ENCODE measurements at places on chromosomes 6 and 20. TPM values are rescaled to one million over a fixed set of nuclear protein-coding genes. Genes with fewer than 3 reads are reported as not detected.

DNA sequence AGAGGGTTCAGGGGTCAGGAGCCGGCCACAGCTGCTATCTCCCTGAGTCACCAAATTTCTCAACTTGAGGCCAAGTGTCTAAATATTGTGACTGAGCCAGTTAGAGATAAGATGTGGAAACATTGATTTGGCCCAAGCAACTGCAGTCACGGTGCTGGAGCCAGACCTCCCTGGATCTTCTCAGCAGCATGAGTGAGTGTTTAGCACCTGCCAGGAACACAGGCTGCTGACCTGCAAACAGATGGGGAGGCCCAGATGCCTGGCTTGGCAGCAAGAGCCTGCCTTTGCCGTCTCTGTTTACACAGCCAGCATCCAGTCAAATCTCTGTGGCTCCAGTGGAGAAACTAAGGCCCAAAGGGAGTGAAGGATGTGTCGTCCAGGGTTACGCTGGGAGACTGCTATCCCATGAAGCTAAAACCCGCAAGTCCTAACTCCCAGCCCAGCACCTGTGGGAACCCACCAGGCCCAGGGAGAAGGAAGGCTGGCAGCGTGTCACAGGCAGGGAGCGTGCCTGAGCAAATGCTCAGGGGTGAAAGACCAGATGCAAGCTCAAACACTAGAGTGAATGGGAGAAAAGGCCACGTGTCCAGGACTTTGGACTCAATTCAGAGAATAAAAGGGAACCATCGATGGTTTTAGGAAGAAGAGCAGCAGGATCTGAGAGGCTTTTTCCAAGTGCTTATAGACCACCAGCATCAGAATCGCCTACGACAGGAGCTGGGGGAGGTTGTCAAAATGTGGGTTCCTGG lies 15.9 kb upstream of the PTGIS start:
- H3K36me3 ChIP-seq = no peaks in the 10 kb centered on the region
- peaks cover 2% of the 10 kb centered on the region for H3K4me1 ChIP-seq
- peak; percentile 92 for DNase-seq

DNA sequence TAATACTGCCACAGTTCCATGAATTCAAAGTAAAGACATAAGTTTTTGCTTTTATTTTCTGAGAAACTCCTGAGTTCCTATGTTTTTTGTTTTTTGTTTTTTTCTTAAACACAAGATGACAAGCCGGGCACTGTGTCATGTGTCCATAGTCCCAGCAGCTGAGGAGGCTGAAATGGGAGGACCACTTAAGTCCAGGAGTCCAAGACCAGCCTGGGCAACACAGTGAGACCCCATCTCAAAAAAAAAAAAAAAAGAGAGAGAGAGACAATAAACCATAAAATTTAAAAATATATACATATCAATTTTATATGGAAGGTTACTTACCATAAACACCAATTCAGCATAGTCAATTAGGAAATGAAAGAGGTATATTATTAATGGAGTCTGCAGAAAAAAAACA lies 31.9 kb downstream of the PIGU start:
- H3K4me3 ChIP-seq = no peak overlapping the region
- no peak for DNase-seq
- no peak overlapping the region for H3K27ac ChIP-seq

- no peak overlapping the region for H3K27ac ChIP-seq
- H3K4me1 ChIP-seq = peaks cover 22% of the 10 kb centered on the region
- peaks cover 6% of the 10 kb centered on the region for H3K36me3 ChIP-seq
- H3K27me3 ChIP-seq = no peaks in the 10 kb centered on the region
Observed at GRCh38 chr20:4688305-4688704, 33.4 kb upstream of the PRND start.

RBCK1 gene
- total RNA-seq = 86.0 TPM

GRCh38 chr6:31010393-31011060 lies at the start of gene MUC22:
MUC22 (plus strand) TSS chr6:31010474; CDS start chr6:31010707, 233 bp downstream.
- H3K27ac ChIP-seq = no peak within 1 kb of the TSS
- no peak for DNase-seq
- no peak within 1 kb of the TSS for H3K4me3 ChIP-seq

DNA sequence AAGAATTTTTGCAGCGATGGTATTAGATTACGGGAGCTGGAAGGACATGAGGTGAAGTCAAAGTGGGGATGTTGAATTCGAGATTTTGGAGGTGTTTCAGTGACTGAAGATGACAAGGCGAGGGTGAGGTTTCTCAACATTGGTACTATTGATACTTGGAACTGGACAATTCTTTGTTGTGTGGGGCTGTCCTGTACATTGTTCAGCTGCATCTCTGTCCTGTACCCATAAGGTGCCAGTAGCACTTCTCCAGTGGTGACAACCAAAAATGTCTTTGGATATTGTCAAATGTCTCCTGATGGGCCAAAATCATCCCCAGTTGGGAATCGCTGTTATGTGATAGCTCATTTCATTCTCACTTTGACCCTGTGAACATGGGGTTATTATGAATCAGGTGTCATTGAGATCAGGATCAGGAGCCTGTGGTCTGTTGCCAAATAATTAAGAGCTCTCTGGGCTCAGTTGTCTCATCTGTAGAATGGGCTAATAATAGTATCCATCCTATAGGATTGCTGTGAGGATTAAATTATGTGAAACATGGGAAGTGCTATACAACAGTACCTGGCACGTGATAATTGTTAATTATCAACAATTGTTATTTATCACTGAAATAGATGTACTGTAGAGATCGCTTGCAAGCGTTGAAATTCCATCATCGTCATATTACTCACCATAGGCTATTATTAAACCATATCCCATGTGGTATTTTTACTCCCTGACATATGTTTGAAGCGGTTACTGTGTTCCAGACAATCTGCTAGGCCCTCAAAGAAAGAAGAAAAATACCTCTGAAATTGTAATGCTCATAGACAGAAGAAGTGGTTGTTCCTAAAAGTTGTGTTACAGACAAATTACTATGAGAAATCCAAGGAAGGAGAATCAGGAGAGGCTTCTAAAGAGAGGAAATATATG lies 48.5 kb upstream of the TTPAL start:
- no peaks in the 10 kb centered on the region for H3K4me1 ChIP-seq
- H3K4me3 ChIP-seq = no peak overlapping the region
- no peak for DNase-seq
- H3K27me3 ChIP-seq = no peaks in the 10 kb centered on the region
- no peaks in the 10 kb centered on the region for H3K36me3 ChIP-seq
- no peak overlapping the region for H3K27ac ChIP-seq

DNA sequence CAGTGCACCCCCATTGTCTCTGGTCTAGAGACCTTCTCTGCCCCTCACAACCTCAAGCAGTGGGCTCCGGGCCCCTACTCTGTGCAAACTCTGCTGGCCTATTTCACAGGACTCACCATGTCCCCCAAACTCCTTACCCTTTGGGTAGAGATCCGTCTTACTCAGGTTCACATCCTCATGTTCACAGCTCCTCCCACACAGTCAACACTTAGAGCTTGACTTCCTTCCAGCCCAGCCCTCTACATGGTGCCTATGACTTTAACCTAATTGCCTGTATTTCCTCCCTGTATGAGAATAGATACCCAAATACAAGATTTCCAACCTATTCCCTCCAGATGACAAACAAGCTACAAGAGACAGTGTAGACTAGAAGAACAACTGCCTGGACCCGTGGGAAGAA lies 528.6 kb upstream of the JARID2 start:
- H3K27me3 ChIP-seq = no peaks in the 10 kb centered on the region
- no peak overlapping the region for H3K4me3 ChIP-seq
- H3K27ac ChIP-seq = no peak overlapping the region
- no peaks in the 10 kb centered on the region for H3K36me3 ChIP-seq

GRCh38 chr6:135680964-135681913 lies 170.3 kb upstream of the PDE7B start:
- no peak overlapping the region for H3K4me3 ChIP-seq
- H3K4me1 ChIP-seq = peaks cover under 1% of the 10 kb centered on the region
- no peak overlapping the region for H3K27ac ChIP-seq

DNA sequence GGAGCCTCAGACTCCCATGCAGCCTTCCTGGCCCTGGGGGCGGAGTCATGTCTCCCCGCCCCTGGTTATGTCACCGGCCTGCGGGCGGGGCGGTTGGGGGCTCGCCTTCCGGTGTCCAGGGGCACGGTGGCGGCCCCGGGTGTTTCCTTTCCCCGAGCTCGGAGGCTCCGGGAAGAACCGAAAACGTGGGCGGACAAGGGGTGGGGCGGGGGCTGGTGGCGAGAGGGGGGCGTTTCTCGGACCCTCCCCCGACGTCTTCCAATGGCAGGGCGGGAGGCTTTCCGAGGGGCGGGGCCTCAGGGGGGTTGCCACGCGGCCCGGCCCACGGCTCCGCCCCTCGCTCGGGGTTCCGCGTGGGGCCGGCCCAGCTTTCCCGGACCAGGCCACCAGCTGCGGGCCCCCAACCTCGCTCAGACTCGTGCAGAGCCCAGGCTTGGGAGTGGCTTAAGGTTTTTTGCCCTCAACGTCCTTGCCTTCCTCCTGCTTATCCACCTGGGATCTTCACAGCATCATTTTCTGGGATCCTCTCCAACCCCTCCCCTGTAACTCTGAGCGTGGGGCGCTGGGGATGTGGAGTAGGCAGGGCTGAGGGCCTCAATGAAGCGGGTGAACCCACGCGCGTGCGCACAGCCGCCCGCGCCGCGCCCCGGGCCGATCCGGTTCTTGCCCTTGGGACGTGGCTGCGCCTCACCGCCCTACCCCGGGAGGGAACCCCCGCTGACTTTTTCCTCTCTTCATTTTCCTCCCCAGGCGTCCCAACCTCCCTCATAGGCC lies 2.1 kb upstream of the NRN1 start:
- H3K4me3 ChIP-seq = peak overlapping the region; percentile 86

DNA sequence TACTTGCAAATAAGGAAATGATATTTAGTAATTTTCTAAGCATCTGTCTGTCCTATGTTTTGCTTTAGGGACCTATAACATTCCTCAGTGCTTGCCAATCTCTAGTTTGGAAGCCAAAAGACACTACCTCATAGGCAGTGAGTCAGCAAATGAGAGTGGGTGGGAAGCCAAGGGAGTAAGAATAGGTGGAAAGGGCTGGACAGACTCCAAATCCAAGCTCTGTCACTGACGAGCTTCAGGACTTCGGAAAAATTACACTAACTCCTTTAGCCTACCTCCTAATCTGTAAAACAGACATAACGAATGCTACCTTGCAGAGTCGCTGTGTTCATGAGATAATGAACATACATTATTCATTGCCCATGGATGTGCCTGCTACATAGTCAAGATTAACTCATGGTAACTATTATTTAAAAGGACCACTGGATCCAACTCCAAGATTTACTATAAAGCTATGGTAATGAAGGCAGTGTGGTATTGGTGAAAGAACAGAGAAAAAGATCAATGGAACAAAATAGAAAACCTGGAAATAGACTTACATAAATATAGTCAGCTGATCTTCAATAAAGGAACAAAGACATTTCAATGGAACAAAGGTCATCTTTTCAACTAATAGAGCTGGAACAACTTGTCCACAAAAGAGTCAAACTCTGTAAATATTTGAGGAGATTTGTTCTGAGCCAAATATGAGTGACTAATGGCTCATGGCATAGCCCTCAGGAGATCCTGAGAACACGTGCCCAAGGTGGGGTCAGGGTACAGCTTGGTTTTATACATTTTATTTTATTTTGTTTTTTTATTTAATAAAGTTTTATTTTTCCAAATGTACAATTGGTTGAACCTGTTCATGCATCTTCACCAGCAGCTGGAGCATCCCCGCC lies 64.1 kb downstream of the FAM50B start:
- DNase-seq = peak; percentile 99
- no peaks in the 10 kb centered on the region for H3K27me3 ChIP-seq
- no peaks in the 10 kb centered on the region for H3K36me3 ChIP-seq
- peak overlapping the region; percentile 98 for H3K27ac ChIP-seq
- H3K4me3 ChIP-seq = no peak overlapping the region

GRCh38 chr6:14371530-14371929 lies 254.0 kb downstream of the CD83 start:
- no peaks in the 10 kb centered on the region for H3K27me3 ChIP-seq
- no peak overlapping the region for H3K4me3 ChIP-seq
- no peak overlapping the region for H3K27ac ChIP-seq
- no peak for DNase-seq

- no peak overlapping the region for H3K4me3 ChIP-seq
- no peak overlapping the region for H3K27ac ChIP-seq
- peaks cover 3% of the 10 kb centered on the region for H3K36me3 ChIP-seq
- DNase-seq = no peak
- H3K27me3 ChIP-seq = no peaks in the 10 kb centered on the region
- H3K4me1 ChIP-seq = peaks cover 21% of the 10 kb centered on the region
Observed at GRCh38 chr6:73704798-73705197, 8.8 kb downstream of the CD109 start.

DNA sequence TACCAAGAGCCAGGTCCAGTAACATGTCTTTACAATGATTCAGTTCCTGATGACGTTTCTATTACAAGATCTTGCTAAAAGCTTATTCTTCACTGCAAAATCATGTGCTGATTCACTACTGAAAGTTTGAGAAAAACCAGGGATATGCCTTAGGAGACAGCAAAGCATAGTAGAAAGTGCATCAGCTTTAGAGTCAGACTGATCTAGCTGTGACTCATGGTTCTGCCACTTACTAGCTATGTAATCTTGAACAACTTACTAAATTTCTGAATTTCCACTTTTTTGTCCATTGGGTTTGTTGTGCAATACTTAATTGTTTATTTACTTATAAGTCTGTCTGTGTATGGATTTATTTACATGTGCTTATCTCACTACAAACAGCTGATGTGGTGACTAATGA lies 198.5 kb upstream of the RSPO3 start:
- H3K36me3 ChIP-seq = no peaks in the 10 kb centered on the region
- peak overlapping the region; percentile 68 for H3K27ac ChIP-seq
- H3K4me3 ChIP-seq = no peak overlapping the region
- DNase-seq = peak; percentile 79
- H3K4me1 ChIP-seq = peaks cover 49% of the 10 kb centered on the region

HMGN4 gene
- 33.7 TPM for total RNA-seq

GRCh38 chr20:36035745-36036144 lies 67.4 kb downstream of the CNBD2 start:
- H3K27ac ChIP-seq = no peak overlapping the region
- no peaks in the 10 kb centered on the region for H3K4me1 ChIP-seq
- no peak for DNase-seq

TMEM200A gene
- total RNA-seq = 0.74 TPM

ID4 gene
- total RNA-seq = not detected

DNA sequence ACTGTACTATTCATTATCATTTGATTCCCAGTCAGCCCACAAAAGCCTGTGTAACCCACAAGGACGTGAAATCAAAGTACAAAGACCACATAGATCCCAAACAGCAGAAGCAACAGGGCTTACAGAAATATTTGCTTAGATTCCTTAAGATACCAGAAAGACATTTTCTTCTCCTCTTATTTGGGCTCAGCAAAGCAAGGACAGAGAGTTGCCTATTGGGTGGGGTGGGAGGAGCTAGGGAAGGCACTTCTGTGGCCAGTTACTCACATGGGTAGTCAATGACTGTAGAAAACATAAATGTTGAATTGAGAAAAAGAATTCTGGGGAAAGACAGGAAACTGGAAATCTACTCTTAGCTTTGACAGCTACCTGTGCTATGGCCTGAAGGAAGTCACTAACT lies 19.8 kb downstream of the PDE7B start:
- peak overlapping the region; percentile 11 for H3K27ac ChIP-seq
- H3K36me3 ChIP-seq = no peaks in the 10 kb centered on the region
- H3K27me3 ChIP-seq = no peaks in the 10 kb centered on the region
- no peak overlapping the region for H3K4me3 ChIP-seq

BTN1A1 gene
- not detected for total RNA-seq

- no peak overlapping the region for H3K27ac ChIP-seq
- no peaks in the 10 kb centered on the region for H3K27me3 ChIP-seq
- no peaks in the 10 kb centered on the region for H3K4me1 ChIP-seq
- H3K36me3 ChIP-seq = no peaks in the 10 kb centered on the region
- no peak overlapping the region for H3K4me3 ChIP-seq
- no peak for DNase-seq
Observed at GRCh38 chr20:9490161-9490560, 24.2 kb upstream of the LAMP5 start.

Data from endothelial cell of umbilical vein (primary cell).